ENCODE measurements at places on chromosomes 7 and 10.
A peak's percentile ranks its signal among the peaks of the same experiment; 100 is the strongest.

DNA sequence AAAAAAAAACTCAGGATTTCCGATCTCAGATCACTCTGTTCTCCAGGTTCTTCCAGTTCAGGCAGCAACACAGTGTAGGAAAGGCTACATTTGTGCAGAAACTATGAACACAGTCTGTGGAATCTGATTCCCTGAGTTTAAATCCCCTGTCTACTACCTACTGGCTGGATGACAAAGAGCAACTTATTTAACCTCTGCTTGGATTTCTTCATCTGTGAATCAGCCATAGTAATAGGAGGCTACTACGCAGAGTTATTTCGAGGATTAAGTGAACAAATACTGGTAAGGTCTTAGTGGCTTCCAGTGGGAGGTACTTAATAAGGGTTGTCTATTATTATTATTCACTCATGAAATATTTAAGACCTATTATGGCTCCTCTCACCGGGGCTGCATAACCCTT is 44.3 kb upstream of the PDCD4 start:
- DNase-seq: no peak

DNA sequence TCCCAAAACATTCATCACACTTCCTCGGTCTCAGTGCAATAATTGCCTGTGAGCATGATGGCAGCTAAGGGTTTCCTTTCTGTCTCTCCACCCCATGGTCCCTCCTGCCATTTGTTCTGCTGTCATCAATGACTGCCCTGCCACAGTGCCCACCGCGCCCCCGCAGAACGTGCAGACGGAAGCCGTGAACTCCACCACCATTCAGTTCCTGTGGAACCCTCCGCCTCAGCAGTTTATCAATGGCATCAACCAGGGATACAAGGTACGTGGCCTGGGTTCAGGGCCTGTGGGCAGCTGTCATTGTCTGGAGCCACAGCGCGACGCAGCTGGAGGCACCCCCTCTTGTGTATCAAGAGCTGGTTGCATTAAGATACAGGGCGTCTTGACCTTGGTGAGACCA is 632.9 kb upstream of the FOXK1 start:
- peak; percentile 20 for DNase-seq

DNA sequence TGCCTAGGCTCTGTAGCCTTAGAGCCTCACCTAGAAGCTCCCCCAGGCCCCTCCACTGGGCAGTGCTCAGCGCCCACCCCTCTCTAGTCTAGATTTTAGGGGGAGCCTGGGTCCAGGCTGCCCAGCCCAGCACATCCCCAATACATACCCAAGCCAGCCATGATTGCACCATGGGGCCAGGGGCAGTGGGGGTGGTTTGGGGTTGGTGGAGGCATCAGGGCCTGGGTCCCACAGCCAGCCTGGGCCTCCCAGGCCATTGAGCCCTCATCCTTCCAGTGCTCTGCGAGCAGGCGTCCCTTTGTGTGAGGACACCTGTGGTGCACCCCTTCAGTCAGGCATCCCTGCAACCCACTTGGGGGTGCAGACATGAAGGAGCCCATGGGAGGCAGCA is 76.9 kb upstream of the RET start:
- DNase-seq: no peak

- DNase-seq: no peak
Observed at GRCh38 chr10:98259606-98260315, 8.2 kb downstream of the LOXL4 start.

DNA sequence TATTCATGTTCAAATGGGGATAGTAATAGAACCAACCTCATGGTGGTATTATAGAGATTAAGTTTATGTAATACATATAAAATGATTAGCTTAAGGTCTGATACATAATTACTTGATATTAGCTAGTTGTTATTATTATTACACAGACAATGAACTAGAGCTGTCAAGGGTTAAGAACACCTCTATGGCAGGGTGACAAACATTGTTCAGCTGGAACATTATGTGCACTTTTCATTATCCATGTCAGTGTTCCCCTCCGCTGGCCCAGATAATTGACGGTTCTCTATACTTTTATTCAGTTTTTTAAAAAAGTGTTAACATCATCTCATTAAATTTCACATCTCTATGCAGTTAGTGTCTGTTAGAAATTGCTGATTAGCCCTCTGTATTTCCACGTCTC is 142.1 kb downstream of the CDK14 start:
- no peak for DNase-seq

DNA sequence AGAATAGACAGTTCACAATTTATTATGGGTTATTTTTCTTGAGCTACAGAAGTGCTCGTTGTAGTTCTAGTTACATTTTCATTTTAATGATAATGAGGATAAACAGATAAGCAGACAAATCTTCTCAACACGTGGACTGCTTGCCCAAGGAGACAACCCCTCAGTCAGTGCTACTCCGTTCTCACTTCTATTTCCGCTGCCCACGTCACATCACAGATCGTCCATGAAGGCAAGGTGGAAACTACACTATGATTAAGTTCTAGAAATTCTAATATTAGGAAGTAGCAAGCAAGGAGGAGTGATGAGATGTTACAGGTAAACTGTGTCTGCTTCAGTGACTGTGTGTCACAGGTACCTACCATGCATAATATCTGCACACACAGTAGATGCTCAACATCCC is 210.5 kb downstream of the CHCHD3 start:
- no peak for DNase-seq

- DNase-seq: no peak
Observed at GRCh38 chr10:112359606-112360307, 14.2 kb upstream of the ACSL5 start.

DNA sequence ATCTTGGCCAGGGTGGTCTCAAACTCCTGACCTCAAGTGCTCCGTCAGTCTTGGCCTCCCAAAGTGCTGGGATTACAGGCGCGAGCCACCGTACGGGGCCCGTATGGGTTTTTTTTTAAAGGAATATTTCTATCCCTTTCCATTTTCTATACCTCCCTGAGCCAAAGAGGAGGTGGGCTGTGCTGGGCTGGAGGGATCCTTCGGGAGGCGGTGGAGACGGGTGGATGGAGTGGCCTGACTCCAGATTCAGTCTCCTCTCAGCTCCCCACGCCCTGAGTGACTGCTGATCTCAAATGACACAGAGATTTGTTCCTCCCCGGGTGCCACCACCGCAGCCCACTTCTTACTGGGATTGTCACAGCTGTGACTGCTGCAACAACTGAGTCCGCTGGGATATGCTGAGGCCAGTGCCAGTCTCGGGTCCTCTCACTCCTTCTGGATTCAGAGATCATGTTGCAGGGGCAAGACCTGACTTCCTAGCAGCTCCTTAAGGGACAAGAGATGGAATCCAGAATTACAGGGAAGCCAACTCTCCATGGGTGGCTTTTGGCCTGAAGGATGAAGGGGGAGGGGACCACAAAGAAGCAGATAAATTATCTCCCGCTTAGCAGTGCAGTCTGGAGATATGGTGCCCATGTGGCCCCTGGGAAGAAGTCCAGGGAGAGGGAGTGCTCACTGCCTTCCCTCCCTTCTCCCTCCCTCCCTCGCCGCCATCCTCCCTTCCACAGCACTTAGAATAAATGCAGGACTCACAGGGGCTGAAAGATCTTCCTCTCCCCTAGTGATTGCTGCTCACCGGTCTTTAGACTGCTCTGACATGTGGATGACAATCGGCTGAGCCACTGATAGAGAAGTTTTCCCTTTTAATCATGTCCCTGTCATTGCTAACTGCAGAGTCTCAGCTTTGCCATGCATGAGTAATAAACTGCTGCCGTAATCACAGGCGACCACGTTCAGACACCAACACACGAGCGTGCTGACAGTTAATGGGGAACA is 14.3 kb downstream of the GALNT17 start:
- no peak for DNase-seq

DNA sequence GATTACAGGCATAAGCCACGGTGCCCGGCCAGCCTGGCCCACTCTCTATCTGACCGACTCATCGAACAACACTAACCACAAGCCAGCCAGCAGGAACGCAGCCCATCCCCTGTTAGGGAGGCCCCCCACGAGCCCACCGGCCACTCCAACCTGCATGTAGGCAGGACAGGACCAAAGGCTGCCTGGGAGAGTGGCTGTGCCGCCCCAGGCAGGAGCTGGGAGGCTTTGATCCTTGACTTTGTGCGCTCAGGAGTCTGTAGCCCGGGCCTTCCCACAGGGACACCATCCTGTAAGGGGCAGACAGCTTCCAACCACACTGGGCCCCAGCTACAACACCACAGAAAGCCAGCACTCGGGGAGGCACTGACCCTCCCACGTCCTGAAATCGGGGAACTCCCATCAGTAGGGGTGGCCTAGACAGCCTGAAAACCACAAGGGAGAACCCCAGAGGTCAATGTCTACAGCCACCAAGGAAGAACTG is 29.4 kb downstream of the GRID1 start:
- DNase-seq: no peak

DNA sequence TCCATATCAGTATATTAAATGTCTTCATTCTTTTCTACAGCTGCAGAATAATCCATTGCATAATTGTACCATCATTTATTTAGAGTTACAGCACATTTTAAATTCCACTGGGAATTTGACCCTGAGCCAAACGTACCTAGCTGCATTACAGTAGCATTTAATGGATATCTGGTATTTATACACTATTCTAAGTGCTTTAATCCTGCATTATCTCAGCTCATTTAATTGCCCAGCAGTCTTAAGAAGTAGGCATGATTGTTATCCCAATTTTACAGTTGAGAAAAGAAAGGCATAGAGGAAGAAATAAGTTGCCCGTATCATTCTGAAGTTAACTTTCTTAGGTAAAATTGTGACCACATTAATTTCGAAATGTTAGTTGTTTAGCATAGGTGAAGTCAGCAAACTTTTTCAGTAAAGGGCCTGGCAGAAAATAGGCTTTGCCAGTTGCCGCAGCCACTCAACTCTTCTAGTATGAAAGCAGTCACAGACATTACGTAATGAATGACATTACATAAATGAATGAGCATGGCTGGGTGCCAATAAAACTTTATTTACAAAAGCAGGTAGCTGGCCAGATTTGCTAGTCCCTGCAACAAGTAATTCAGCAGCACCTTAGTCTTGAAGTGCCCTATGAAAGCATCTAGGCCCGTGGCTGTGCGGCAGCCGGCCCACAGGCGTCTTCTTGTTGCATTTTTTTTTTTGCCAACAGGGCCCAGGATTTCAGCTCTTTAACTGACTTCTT is 30.0 kb downstream of the GUSB start:
- no peak for DNase-seq

GRCh38 chr10:11530806-11531205 is 80.6 kb downstream of the USP6NL start:
- no peak for DNase-seq

- no peak for DNase-seq
Observed at GRCh38 chr7:19146699-19147098, 1.5 kb upstream of the FERD3L start.

DNA sequence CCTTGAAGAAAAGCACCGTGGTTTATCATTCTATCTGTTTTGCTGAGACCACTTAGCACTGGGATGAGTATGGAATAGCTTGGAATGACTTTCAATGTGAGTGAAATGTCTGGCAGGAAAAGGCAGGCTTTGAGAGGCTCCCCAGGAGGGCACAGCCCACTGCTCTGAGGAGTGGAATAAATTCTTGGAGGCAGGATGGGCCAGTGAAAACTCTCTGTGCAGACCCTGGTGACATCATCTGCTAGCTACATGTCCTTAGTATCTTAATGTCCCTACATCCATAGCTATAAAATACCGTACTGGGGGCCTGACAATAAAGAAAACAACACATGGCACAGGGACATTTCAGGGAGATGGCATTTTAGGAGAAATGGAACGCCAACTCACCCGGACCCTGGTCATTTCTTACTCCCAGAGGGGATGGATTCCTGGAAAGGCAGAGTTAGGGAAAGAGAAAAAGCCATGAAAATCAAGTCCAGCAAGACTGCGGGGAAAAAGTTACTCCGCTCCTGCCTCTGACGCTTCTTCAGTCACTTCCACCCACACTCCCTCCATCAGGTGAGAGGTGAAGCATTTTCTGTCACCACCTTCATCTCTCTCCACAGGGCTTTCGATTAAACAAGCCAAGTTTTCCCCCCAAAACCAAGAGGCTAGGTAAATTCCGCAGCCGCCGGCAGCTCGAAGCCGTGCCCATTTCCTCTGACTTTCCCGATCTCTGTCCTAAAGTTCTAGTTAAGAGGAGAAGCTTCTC is 991 bp downstream of the ZNF239 start:
- no peak for DNase-seq

DNA sequence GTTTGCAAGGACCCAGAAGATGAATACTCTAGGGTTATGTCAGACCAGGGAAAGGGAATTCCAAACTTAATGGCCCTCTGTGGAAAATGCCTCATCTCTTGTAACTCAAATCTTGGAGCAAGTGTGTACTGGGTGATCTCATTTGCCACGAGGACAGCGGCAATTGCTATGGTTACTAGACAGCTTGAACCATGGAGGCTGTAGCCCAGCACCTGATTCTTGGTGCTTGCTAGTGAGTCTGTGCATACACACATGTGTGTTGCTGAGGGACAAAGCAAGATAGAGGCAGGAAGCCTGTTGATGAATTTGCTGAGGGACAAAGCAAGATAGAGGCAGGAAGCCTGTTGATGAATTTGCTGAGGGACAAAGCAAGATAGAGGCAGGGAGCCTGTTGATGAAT is 58.6 kb upstream of the FEZF1 start:
- no peak for DNase-seq

DNA sequence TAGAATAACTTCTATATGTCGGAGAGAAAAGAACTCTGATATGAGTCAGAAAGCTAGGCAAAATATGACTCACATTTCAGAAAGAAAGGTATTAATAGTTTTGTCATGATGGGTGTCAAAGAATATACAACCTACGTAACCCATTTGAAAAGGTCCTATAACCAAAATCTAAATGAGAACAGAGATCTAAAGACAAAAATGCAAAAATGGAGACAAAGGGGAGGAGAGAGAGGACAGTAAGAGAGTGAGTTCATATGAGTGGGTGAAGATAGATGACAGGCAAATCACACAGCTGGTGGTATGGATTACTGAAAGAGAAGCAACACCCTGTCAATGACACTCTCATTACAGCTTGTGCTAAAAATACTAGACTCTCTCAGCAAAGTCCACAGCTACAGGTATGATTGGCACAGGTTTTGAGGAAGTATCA is 25.6 kb downstream of the ANKMY2 start:
- no peak for DNase-seq

GRCh38 chr7:155455132-155455693 is 2.7 kb upstream of the EN2 start:
- no peak for DNase-seq

- DNase-seq: no peak
Observed at GRCh38 chr7:47094462-47094861, 487.4 kb downstream of the TNS3 start.

- no peak for DNase-seq
Observed at GRCh38 chr10:97434055-97434454, 8.1 kb downstream of the PGAM1 start.

Data from ecto neural progenitor cell (in vitro differentiated cells).